SJSA1 (cell line): ENCODE measurements at places on chromosomes 4 and X. TPM values are rescaled to one million over a fixed set of nuclear protein-coding genes. Genes with fewer than 3 reads are reported as not detected.

DNA sequence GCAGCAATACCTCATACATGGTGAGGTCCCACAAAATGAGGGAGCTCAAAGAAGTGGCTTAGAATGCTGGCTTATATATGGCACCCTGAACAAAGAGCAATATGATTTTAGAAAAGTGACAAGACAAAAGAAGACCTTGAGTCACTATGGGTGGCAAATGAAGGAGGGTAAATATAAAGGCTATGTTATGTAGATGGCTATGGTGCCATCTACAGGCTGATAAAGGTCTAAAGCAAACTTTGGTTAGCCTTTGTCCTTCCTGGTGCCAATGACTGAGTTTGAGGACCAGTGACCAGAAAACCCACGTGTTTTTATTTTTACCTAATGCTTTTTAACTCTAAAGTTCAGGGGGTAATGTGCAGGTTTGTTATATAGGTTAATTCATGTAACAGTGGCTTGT, 151.8 kb downstream of the CCNG2 start:
- H3K36me3 ChIP-seq, result no peaks in the 10 kb centered on the region
- H3K27me3 ChIP-seq, result no peaks in the 10 kb centered on the region
- H3K4me3 ChIP-seq, result no peak overlapping the region
- DNase-seq, result no peak

DNA sequence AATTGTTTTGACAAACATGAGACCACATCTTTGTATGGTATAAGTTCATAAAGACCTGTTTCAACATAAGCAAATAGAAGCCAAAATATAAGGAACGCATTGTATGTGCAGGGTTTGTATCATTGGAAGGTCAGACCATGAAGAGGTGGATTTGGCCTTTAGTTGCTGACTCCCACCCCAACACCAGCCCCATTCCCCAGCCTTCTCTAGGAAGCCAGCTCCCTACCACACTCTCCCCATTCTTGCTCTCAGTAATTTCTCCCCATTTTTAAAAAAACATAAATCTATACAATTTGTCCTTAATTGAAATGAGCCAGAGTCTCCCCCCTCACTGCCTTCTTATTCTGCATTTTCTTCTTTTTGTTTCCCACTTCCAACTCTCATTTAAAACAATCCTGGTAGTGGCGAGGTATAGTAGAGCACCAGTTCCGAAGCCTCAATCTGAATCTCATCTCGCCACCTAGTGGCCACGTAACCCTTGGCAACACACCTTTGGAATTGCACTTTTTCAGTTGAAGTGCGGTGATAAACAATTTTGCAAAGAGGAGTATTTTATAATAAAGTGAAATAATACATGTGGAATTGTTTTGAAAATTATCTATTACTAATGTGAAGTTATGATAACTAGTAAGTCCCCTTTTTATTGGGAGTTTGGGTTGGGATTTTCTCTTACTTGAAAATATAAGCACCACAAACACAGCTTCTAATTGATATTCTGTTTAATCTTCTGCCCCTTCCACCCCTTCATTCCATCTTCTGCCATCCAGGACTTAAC, 126.6 kb downstream of the ASB9 start:
- no peaks in the 10 kb centered on the region for H3K4me1 ChIP-seq
- no peak overlapping the region for H3K27ac ChIP-seq
- peak; percentile 37 for DNase-seq
- no peak overlapping the region for H3K4me3 ChIP-seq

DNA sequence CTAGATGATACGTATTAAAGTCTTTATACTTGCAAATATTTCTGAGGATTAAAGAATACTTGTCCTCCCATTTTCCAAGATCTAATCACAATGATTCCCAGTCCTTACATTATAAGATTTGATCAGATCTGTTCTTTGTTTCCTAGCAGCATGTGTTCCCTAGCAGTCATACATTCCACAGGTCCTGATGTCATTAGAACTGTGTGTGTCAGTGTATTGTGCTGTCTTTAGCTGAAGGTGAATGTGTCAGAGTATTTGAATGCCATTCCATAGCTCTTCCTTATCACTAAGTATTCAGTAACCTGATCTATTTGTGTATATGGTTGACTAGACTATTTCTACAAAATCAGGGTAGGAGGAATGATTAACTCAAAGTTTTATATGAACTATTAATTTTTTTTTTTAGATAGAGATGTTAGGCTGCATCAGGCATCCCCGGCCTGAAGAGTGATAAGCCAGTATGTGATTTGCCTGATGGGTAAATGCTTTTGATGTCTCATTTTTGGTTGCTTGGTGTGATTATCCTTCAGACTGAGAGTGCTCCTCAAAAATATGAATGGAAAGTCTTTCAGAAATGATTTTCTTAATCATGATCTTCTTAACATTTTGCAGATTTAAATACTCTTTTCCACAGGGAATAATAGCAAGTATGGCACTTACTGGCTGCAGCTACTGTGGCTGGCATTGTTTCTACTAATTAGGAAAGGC, 4.4 kb downstream of the ADGRL3 start:
- no peak overlapping the region for H3K4me3 ChIP-seq
- H3K36me3 ChIP-seq, result no peaks in the 10 kb centered on the region
- H3K4me1 ChIP-seq, result 0 out of 2 replicates have a peak, but pooled peaks cover 3% of the 10 kb centered on the region
- peaks cover 24% of the 10 kb centered on the region for H3K27me3 ChIP-seq

GRCh38 chrX:10047631-10048030, 80.5 kb downstream of the CLDN34 start:
- H3K4me1 ChIP-seq, result peaks cover 22% of the 10 kb centered on the region
- DNase-seq, result no peak
- no peak overlapping the region for H3K27ac ChIP-seq
- H3K36me3 ChIP-seq, result no peaks in the 10 kb centered on the region
- no peak overlapping the region for H3K4me3 ChIP-seq

DNA sequence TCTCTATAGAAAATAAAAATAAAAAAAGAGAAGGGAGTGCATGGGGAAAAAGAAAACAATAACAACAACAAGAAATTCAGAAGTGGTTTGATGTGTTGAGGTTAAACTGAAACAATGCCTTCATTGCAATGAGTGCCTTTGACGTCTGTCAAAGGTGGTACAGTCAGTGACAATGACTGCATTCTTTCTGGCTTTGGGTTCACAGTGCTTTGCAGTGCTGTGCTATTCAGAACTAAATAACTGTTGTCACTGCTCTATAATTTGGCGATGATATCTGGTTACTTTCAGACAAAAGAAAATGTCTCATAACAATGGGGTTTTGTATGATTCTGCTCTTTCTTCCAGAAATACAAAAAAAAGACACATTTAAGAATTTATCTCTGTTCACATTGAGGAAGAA, 488.6 kb upstream of the MAGEB2 start:
- no peak overlapping the region for H3K4me3 ChIP-seq
- no peaks in the 10 kb centered on the region for H3K36me3 ChIP-seq
- H3K4me1 ChIP-seq, result no peaks in the 10 kb centered on the region
- no peak overlapping the region for H3K27ac ChIP-seq
- no peaks in the 10 kb centered on the region for H3K27me3 ChIP-seq

MAPK10 gene
- 18.6 and 24.7 TPM in 2 replicates for total RNA-seq
